CD4-positive, alpha-beta memory T cell (primary cell): ENCODE measurements at places on chromosomes 12 and 14. TPM values are rescaled to one million over a fixed set of nuclear protein-coding genes. Genes with fewer than 3 reads are reported as not detected.

The KLRC1 gene
- polyA plus RNA-seq: not detected

The HSPB8 gene
- not detected for polyA plus RNA-seq

The AMIGO2 gene
- polyA plus RNA-seq: 15.0 TPM

The GZMH gene
- polyA plus RNA-seq: 0.63 TPM

The ARMH4 gene
- polyA plus RNA-seq: not detected

The RDH12 gene
- not detected for polyA plus RNA-seq

The RNASE7 gene
- polyA plus RNA-seq: not detected
